ENCODE measurements at places on chromosomes 1 and 21.
A peak's percentile ranks its signal among the peaks of the same experiment; 100 is the strongest.

DNA sequence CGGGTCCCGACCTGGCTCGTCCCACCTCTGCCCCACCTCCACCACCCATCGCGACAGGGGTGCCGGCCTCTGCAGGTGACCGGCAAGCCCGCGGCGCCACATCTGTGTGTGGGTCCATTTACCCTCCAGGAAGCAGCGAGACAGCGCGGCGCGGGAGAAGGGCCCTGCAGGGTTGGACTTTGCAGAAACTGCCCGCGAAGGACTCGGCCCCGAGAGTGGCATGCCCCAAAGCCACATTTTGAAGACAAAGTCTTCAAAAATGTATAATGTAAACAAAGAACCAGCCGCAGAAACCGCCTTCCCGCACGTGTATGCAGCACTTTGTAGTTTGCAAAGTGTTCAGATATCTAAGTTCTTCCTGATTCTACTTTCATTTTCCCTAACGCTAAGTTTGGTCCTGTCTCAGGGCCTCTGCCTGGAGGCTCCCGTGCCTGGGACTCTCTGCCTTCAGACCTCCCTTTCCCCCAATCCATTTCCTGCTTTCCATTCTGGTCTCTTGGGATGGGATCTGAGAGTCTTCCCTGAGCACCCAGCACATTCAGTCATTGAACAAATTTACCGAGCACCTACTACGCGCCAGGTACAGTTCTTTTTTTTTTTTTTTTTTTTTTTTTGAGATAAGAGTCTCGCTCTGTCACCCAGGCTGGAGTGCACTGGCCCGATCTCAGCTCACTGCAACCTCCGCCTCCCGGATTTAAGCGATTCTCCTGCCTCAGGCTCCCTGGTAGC, 524 bp upstream of the TMCO4 start:
- peak; percentile 51 for DNase-seq

DNA sequence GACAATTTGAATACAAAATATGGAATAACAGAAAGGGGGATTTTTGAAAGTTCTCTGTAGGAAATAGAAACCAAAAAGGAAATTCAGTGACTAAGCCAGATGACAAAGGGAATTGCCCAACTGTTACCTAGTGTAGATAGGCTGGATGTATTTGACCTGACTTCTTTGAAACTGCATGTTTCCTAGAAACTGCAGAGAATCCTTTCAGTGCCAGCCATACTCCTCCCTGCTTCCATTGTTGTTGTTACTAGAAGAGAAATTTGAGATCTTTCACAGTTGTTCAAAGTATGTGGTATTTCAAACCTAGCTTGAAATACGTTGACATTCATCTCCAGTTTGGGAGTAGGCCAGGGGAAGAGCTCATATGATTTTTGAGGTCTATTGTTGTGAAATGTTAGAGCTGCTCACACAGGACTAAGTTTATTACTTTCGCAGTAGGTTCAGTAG, 1.8 kb upstream of the GBP5 start:
- peak; percentile 49 for DNase-seq

- DNase-seq: peak; percentile 53
Measured at GRCh38 chr1:172401892-172402291, 18.6 kb upstream of the C1orf105 start.

DNA sequence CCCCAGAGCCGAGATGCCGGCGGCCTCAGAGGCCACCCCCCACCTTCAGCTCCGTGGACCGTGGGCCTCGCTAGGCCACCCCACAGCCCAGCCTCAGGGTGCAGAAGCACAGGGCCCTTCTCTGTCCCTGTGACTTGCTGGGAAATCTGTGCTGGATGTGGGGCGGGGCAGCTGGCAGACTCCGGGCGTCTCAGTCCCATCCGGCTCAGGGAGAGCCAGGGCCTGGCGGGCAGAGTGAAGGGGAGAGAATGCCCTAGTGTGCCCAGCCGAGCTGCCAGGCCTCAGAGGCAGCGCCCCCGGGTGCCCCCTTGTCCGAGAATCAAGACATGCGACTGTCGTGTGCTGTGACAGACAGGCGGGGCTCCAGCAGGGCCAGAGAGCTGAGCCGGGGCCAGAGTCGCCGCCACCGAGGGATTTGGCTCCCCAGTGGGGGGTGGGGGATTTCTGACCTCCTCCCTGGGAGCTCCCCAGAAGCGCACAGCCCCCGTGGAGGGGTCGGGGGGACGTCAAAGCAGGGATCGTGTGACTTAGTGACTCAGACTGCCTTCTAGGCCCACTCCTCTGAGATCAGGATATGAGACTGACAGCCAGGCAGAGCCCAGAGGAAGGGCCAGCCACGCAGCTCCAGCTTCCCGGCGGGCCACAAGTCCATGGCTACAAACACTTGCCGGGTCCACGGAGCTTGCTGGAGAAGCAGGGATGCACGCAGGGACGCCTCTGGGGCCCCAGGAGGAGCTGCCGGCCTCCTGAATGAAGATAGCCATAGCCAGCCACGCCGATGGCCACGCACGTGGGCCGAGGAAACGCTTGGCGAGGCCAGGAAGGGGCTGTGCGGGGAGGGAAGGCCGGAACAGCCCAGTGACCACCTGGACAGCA, 11.9 kb downstream of the COL6A1 start:
- no peak for DNase-seq

- peak; percentile 31 for DNase-seq
Measured at GRCh38 chr1:9822897-9823692, 670 bp downstream of the CLSTN1 start.

- peak; percentile 93 for DNase-seq
Measured at GRCh38 chr1:202023001-202023433, 12.6 kb downstream of the ELF3 start.

- no peak for DNase-seq
Measured at GRCh38 chr1:94026619-94027380, 94.1 kb downstream of the ABCA4 start.

DNA sequence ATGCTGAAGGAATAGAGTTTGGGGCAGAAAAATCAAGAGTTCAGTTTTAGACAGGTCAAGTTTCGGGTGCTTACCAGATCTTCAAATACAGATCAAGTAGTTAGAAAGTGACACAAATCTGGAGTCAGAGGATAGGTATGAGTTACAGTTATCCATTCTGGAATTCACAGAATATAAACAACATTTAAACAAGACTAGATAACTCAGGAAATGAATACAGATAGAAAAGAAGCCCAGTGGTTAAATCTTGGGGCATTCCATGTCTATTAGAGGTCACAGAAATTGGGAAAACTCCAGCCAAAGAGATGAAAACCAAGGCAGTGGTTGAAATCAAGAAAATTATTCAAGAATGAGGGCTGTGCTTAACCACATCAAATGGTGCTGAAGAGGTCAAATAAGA, 187.0 kb upstream of the HP1BP3 start:
- no peak for DNase-seq

Measured in PC-3 (cell line).